ENCODE measurements at places on chromosomes 5 and 9.

- no peak for DNase-seq
Measured at GRCh38 chr9:30775236-30775635, 1609.2 kb upstream of the ACO1 start.

- DNase-seq, result no peak
Measured at GRCh38 chr5:179065703-179066102, 5.5 kb downstream of the ZNF354C start.

- no peak for DNase-seq
Measured at GRCh38 chr9:99025616-99026270, 79.2 kb upstream of the TGFBR1 start.

GRCh38 chr5:14665949-14666348, 1.4 kb downstream of the OTULIN start:
- no peak for DNase-seq

- DNase-seq, result no peak
Measured at GRCh38 chr5:16871746-16872339, 64.2 kb downstream of the MYO10 start.

GRCh38 chr5:180910735-180911134, 11.8 kb downstream of the BTNL8 start:
- DNase-seq, result no peak

DNA sequence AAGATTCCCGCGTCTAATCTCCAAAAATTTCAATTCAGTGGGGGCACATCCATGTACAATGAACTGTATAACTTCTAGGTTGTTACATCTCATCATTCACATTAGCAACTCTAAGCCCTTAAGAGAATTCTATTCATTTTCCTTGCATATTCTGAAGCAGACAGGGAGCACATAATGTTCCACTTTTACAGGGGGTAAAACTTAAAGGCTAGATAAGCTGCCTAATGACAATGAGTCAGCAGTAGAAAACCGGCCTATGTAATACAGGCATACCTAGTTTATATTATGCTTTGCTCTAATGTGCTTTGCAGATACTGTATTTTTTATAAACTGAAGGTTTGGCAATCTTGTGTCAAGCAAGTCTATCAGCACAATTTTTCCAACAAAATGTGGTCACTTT, 40.4 kb downstream of the PTAR1 start:
- no peak for DNase-seq

- DNase-seq, result no peak
Measured at GRCh38 chr5:150129813-150130492, 25.7 kb downstream of the PDGFRB start.

DNA sequence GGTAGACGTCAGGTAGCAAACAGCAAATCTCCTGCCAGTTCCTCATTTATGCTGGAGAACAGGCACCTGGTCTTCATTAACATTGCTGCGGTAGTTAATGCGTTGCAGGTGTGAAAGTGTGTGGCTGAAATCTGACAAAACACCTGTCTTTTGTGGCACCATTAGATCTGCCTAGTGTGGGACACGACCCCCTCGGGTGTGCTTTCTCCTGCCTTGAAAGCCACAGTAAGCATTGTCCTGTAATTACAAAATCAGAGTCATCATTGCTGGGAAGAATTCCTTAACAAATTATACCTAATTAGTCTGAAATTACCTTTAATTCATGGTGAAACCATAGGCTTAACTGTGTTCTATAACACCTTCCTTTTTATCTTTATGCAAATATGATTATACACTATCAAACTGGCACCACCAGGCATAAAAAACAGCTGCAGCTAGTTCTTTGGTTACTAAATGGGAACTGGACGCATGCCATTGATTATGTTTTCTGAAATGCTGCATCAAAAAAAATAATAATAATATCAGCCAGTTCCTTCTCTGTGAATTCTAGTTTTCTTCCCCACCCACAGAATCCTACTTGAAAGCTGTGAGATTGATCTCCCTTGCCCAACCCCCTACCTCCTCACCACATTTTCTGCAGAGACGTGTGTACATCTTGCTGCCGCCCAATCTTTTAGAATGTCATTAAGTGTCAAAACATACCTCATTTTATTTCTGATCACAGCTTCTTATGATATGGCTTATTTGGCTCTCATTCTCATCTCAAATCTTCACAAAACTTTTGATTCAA, 374.0 kb downstream of the NFIB start:
- DNase-seq, result no peak

GRCh38 chr5:97797994-97798451, 615.0 kb upstream of the RIOK2 start:
- no peak for DNase-seq

DNA sequence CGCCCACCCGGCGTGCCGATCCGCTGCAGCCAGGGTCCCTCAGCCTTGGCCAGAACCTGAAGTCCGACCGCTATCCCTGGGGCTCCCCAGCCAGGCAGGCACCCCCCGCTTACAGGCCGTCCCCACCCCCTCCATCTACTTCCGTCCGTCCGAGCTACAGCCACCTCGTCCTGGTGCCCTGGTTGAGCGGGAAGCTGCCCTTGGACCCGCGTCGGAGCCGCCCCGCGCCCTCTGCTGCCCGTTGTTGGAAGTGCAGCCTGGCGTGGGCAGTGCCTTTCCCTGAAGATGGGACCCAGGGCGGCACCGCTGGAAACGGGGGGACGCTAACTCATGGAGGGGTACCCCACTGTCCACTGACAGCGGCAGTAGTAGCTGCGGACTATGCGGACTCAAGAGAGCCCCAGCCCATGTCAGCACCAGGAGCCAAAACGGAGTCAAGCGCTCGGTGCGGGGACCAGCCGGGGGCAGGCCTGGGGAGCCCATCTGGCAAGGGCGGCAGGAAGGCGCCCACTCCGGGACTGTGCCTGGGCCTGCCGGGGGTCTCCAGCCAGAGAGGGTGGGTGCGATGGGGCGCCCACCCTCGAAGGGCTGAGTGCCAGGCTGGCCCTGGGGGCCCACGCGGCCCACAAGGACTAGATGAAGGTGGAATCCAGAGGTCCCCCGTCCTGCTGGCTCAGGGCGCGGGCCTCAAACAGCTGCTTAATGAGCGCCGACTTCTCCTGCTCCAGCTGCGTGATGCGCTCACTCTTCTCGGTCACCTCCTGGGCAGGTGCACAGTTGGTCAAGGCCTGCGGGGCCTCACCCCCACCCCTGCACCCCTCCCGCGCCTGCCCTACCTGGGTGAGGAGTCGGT, 6.1 kb downstream of the SAPCD2 start:
- DNase-seq, result peak; percentile 27

DNA sequence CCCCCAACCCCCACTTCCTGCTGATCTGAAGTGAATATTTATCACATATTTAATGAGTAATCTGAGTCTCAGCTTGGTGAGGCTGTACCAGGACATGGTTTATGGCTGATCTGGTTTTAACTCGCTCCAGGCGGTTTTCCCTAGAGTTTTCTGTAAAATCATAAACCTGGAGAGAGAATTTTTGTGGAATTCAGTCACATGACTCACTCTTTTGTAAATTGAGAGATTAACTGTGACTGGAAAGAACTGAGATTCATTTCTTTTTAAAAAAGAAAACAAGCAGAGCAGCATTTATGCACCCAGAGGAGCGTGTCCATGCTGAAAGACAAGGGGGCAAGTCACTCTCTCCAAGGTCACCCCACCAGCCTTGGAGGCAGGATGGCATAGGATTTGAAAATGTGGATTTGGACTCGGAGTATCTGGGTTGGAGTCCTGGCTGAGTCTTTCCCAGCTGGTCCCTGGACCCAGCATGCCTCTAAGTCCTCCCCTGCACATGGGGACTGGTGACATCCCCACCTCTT, 81.8 kb downstream of the ZNF618 start:
- DNase-seq, result no peak

DNA sequence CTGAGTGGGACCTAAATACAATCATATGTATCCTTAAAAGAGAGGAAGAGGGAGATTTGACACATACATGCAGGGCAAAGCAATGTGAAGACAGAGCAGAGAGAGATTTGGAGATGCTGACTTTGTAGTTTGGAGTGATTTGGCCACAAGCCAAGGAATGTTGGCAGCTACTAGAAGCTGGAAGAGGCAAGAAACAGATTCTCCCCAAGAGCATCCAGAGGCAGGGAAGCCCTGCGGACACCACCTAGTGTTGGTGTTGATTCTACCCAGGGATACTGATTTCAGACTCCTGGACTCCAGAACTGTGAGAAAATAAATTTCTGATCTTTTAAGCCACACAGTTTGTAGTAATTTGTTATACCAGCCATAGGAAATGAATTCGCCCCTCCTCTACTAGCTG, 64.9 kb upstream of the OSMR start:
- no peak for DNase-seq

GRCh38 chr9:76531231-76531780, 72.3 kb downstream of the GCNT1 start:
- DNase-seq, result no peak
